Psoas muscle (tissue), 8 donors: ENCODE measurements at places on chromosomes 3 and 15. TPM values are rescaled to one million over a fixed set of nuclear protein-coding genes. Genes with fewer than 3 reads are reported as not detected.

- DNase-seq = no peak
These were observed 101.9 kb upstream of the PLXND1 start for GRCh38 chr3:129708328-129708861.

GRCh38 chr3:53236112-53236841 lies 19.5 kb downstream of the TKT start:
- DNase-seq = peak; percentile 70

DNA sequence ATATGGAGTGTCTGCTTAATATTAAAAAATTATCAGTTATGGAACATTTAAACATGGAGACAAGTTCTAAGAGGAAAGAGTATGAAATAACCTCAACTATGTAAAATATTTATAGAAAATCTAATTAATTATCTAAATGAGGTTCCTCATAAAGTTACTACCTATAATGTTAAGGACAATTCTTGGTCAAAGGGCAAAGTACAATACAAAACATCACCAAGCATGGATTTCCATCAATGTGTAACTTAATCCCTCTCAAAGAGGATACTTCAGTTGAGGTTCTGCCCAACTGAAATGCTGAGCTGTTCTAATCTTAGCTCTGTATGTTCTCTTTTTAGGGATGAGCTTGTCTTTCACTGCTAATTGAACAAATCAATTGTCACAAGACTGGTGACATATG lies 56.0 kb upstream of the CHRM5 start:
- no peak for DNase-seq

DNA sequence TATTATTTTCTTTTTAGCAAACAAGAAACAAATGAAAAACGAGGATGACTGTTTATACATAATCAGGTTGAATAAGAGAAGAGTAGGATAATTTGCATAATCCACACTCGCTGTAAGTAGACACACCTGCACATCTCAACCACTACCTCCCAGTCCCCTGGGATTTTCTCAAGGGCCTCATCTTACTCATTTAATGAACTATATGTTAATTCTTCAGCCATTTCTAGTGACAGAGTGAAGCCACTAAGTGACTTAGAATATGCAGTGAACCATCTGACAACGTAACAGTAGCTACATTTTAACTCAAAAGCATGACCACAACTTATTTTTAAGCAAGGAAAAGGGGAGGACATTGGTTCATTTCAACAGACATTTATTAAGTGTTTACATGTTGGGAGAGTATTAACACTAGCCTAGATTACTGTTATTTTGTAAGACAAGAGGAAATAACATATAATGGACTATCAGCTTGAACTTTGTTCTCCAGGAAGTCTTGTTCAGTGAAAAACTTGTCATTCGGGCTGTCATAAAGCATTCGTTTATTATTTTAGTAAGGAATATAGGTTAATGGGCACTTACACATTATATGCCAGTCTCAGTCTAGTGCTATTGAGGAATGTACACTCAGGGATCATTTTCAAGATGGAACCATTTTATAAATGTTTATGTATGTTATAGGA lies 173.0 kb upstream of the ROBO2 start:
- DNase-seq = no peak

GRCh38 chr15:74212494-74212893 lies 9.9 kb upstream of the STRA6 start:
- no peak for DNase-seq

Gene CCNB2
- polyA plus RNA-seq = 0.17 TPM
